Putamen (tissue), 1 donor: ENCODE measurements at places on chromosomes 11 and 22.

DNA sequence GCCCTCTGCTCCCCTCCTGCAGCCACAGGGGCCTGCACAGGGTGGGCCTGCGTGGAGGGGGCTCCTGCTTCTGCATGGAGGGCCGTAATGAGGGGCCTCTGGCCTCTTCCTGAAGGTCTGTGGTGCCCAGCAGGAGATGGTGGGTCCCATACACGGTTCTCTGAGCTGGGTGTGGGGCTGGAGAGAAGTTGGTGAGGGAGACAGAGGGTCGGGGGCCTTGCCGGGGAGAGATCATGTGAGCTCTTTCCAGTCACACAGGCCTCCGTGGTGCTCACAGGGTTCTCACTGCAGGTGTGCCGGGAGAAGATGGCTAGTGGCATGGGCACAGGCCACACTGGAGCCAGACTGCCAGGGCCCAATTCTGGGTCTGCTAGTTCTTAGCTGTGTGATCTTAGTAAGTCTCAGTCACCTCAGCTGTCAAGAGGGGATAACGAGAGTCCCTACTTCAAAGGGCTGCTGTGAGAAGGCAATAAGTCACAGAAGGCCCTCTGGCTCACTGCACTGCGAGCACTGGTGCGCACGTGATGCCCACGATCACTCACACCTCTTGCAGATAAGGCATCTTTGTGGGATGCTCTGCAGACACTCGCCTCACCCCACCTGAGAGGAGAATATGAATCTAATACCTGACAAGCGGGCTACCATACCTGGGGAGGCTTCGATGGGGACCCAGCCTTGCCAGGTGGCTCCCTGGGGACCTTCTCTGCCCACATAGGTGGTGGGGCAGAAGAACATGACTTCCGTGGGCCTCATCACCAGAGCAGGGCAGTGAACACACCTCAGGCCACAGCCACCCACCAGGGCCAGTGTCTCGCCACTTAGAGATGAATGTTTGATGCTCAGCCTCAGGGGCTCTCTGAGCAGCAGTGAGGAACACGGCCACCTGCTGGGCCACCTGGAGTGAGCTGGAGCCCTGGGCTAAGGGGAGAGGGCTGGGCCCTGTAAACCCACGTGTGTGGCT is 14.5 kb downstream of the KCNC1 start:
- no peak for DNase-seq

GRCh38 chr11:23680488-23681230 is 816.2 kb upstream of the LUZP2 start:
- no peak for DNase-seq

DNA sequence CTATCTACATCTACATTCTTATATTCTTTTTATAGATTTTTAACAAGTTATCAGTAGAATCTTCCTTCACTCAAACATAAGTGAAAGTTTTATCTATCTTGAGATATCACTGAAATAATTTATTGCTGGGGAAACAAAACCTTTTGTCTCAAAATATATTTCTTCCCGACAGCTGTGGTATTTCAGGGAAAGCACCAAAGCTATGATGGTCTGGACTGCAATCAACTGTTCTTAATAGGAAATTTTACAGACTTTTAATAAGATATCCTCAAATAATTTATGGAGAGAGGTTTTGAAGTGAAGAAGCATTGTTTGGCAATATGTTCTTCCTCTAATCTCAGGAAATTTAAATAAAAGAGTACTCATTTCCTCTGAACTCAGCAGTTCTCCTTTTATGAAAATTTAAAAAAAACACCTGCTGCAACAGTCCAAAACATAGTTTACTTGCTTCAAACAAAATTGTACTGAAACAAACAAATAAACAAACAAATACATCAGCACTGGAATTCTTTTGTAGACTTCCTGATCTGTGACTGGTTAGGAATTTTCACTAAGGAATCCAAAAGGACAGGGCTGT is 33.9 kb upstream of the EIF3M start:
- no peak for DNase-seq

GRCh38 chr22:31876156-31876920 is 68.0 kb upstream of the YWHAH start:
- DNase-seq, result no peak

DNA sequence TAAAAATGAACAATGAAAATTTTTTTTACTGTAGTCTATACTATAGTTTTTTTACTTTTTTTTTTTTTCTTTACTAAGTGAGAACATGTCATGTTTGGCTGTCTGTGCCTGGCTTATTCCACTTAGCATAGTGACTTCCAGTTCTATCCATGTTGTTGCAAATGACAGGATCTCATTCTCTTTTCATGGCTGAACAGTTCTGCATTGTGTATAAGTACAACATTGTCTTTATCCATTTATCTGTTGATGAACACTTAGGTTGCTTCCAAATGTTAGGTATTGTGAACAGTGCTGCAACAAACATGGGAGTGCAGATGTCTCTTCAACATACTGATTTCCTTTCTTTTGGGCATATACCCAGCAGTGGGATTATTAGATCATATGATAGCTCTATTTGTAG is 88.1 kb upstream of the CCDC90B start:
- DNase-seq, result peak; percentile 26

GRCh38 chr11:88414981-88415413 is 77.5 kb upstream of the CTSC start:
- DNase-seq, result no peak

DNA sequence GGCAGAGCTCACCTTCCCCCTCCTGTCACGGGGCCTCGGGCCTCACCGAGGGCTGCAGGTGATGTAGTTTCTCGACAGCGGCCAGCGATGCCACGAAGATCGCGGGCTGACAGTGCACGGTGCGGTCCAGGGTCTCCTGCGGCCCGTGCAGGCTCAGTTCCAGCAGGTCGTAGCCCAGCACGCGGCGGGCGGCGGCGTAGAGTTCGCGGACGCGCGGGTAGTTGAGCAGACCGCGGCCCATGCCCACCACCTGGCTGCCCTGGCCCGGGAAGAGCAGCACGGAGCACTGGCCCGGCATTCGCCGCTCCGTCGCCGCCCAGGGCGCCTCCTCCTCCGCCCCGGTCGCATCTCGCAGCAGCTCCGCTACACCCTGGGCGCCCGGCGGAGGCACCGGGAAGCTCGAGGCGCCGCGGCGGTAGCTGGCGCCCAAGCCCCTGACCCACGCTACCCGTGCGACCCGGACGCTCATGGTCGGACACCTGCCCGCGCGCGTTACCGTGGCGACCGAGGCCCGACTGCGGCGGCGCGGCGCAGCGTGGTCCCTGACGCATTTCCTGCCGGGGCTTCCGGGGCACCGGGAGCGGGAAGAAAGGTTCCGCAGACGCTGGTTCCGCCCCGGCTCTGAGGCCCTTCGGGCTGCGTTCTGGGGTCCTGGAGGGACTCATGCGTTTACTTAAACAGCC is at the start of gene MCAT:
TSS of gene MCAT (minus strand) at position 519 of the 683 bp plus-strand sequence. CDS start at position 469, 50 bp downstream.
- DNase-seq, result peak; percentile 78

- no peak for DNase-seq
Measured at GRCh38 chr11:416757-417621, 2.2 kb upstream of the SIGIRR start.
